Type B pancreatic cell (in vitro differentiated cells): ENCODE measurements at places on chromosomes 2 and 18. TPM values are rescaled to one million over a fixed set of nuclear protein-coding genes. Genes with fewer than 3 reads are reported as not detected.
A peak's percentile ranks its signal among the peaks of the same experiment; 100 is the strongest.

The GKN1 gene
- total RNA-seq, result 0.36 and 1.7 TPM in 2 replicates

The CXCR4 gene
- total RNA-seq, result 5.2 and 34.8 TPM in 2 replicates

The PEX13 gene
- 28.9 and 31.6 TPM in 2 replicates for total RNA-seq

The ID2 gene
- total RNA-seq, result 194 and 310 TPM in 2 replicates

The ADAM17 gene
- 33.5 and 37.6 TPM in 2 replicates for total RNA-seq

The FKBP1B gene
- 19.0 and 23.0 TPM in 2 replicates for total RNA-seq

DNA sequence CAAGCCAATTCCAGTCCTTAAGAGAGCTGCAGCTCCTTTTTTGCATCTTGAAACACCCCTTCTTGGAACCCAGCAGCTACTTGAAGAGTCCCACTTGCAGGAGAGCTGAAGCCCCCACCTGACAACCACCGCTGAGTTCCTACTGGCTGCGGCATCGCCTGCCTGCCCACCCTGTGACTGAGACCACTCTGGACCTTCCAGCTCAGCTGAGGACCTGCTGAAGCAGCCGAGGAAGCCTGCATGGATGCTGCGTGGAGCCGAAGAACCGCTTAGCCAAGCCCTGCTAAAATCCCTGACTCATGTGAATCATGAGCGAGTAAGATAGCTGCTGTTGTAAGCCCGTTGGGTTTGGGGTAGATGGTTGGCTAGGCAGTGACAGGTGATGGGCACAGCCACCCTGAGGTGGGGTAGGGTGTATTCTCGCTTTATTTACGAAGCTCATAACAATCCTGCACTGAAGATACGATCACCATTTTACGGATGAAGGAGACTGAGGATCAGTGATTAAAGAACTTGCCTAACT lies 78.4 kb downstream of the INHBB start:
- H3K36me3 ChIP-seq, result no peaks in the 10 kb centered on the region
- no peak overlapping the region for H3K4me3 ChIP-seq
- DNase-seq, result no peak
- H3K27ac ChIP-seq, result no peak overlapping the region
- H3K4me1 ChIP-seq, result no peaks in the 10 kb centered on the region

DNA sequence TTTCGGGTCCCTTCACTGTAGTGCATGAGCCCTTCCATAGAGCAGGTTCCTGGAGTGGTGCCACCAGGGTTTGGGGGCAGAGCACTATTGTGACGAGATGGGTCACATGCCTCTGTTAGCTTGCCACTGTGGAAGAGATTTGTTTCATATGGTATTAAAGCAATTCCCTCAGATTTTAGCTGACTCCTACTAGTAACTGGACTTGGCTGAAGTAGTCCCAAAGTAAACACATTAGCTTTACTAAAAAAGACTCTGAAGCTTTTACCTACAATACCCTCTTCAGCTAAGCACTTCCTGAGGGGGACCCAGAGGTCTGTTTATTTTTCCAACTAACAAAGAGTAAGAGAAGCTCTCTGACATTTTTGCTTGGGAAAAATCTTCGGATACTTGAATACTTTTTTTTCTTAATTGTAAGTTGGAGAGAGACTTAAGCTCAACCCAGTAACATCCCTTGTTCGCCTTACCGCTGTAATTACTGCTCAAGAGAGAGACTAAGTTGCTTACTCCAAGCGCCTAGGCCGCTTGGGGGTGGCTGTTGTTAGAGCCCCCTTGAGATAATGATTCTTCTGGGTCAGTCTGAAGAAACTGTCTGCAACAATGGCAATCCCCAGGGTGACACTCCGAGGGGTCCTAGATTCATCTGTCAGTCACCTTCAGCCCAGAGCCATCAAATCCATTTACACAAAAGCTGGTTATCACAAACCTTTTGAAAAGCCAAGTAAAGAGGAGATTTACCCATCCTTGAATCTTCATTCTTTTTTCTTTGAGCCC lies 177.4 kb downstream of the FIGN start:
- no peaks in the 10 kb centered on the region for H3K27me3 ChIP-seq
- no peak overlapping the region for H3K27ac ChIP-seq
- no peaks in the 10 kb centered on the region for H3K36me3 ChIP-seq
- H3K4me3 ChIP-seq, result no peak overlapping the region
- no peak for DNase-seq

- H3K4me3 ChIP-seq, result no peak overlapping the region
- H3K27me3 ChIP-seq, result no peaks in the 10 kb centered on the region
- H3K27ac ChIP-seq, result no peak overlapping the region
Measured at GRCh38 chr2:205998583-205998982, 87.4 kb downstream of the INO80D start.

GRCh38 chr18:50424877-50425690 lies 50.2 kb downstream of the SKA1 start:
- peaks cover 8% of the 10 kb centered on the region for H3K36me3 ChIP-seq
- peaks cover 9% of the 10 kb centered on the region for H3K4me1 ChIP-seq
- peak overlapping the region; percentile 26 for H3K4me3 ChIP-seq
- H3K27ac ChIP-seq, result peak overlapping the region; percentile 62
- no peaks in the 10 kb centered on the region for H3K27me3 ChIP-seq

- H3K4me3 ChIP-seq, result no peak overlapping the region
- no peaks in the 10 kb centered on the region for H3K27me3 ChIP-seq
- H3K4me1 ChIP-seq, result peaks cover 18% of the 10 kb centered on the region
- no peak overlapping the region for H3K27ac ChIP-seq
Measured at GRCh38 chr2:237033536-237034060, 52.1 kb upstream of the COPS8 start.

- peaks cover 19% of the 10 kb centered on the region for H3K4me1 ChIP-seq
- DNase-seq, result peak; percentile 55
- no peak overlapping the region for H3K4me3 ChIP-seq
- no peak overlapping the region for H3K27ac ChIP-seq
Measured at GRCh38 chr2:219643084-219643473, 15.6 kb downstream of the SLC4A3 start.

- H3K27me3 ChIP-seq, result peaks cover 9% of the 10 kb centered on the region
- H3K4me1 ChIP-seq, result no peaks in the 10 kb centered on the region
- H3K36me3 ChIP-seq, result no peaks in the 10 kb centered on the region
Measured at GRCh38 chr2:18411626-18412025, 148.8 kb downstream of the RDH14 start.

DNA sequence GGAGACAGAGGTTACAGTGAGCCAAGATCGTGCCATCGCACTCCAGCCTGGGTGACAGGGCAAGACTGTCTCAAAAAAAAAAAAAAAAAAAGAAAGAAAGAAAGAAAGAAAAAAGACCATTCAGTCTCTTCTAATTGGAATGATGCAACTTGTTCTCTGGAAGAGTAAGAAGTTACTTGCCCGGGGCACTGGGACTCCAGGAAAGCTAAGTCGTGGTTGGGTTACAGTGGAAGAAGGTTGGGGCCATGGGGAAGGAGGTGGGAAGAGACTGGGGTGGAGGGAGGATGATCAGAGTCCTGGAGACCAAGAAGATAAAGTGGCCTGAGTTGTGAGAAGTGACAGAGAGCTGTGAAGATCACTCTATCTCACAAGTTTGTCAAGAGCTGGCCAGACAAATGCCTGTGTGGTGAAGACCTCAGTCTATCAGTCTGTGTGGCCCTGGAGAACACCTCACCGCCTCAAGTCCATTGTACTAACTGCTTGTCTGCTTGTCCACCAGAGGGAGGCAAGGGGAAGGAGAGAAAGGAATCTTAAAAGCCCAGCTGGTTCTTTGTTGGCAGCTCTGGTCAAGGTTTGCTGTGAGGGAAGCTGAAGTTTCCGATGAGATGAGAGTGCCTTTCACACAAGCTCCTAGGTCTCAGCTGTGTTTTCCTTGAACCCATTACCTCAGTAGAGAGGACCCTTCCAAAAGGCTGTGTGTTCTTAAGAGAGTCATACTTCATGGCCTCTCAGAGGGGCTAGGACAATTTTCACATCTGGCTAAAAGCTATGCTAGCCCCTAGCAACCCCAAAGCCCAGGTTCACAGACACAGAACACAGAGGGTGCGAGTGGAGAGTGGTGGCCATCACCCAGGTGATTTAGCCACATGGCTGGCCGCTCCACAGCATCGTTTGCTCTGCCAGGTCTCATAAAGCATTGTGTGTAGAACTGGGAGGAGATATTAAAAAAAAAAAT lies 72.0 kb upstream of the TMEM178A start:
- H3K4me1 ChIP-seq, result peaks cover 7% of the 10 kb centered on the region
- DNase-seq, result no peak
- no peaks in the 10 kb centered on the region for H3K36me3 ChIP-seq
- H3K27me3 ChIP-seq, result no peaks in the 10 kb centered on the region
- peak overlapping the region; percentile 48 for H3K27ac ChIP-seq
- H3K4me3 ChIP-seq, result no peak overlapping the region

GRCh38 chr18:24941174-24941951 lies 410.6 kb downstream of the ZNF521 start:
- peaks cover 6% of the 10 kb centered on the region for H3K27me3 ChIP-seq
- H3K36me3 ChIP-seq, result no peaks in the 10 kb centered on the region
- H3K4me1 ChIP-seq, result peaks cover 8% of the 10 kb centered on the region

GRCh38 chr2:122737429-122738077 lies 982.1 kb downstream of the TSN start:
- H3K27me3 ChIP-seq, result no peaks in the 10 kb centered on the region
- H3K36me3 ChIP-seq, result no peaks in the 10 kb centered on the region
- H3K27ac ChIP-seq, result no peak overlapping the region
- H3K4me1 ChIP-seq, result peaks cover 16% of the 10 kb centered on the region
- no peak for DNase-seq
- H3K4me3 ChIP-seq, result no peak overlapping the region

DNA sequence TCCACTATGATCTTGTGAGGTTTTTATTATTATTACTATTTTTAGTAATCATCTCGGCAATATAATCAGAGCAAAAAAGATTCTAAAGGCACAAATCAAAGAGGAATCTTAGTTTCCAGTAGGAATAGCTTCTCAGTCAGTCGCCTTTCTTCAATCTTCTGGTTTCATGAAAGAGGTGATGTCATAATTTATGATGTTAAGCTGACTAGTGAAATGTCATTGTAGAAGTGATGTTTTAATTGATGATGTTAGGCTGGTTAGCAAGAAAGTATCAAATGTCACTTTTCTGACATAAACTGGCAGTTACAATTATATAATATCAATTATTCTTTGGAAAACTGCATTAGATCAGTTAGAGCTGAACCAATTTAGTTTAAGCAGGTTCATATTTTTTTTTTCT lies 476.7 kb upstream of the ETAA1 start:
- H3K27me3 ChIP-seq, result no peaks in the 10 kb centered on the region
- no peak for DNase-seq

DNA sequence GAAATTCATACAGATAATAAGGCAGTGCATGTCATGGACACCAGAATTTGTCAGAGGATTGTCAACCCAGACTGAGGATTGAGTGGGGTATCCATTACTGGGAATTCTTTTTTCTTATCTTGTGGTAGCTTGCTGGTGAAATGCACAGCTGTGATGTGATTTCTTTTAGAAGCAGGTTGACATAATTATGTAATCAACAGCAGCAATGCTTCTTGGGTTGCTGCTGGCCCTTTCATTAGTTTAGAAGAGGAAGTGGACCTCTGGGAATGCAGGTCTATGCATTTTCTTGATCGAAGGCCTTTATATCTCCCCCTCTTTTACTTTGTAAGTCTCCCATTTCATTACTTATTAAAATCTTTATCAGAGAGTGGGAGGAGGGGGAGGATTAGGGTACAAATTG lies 319.9 kb downstream of the AGPS start:
- DNase-seq, result no peak
- H3K27ac ChIP-seq, result no peak overlapping the region
- no peaks in the 10 kb centered on the region for H3K36me3 ChIP-seq
- H3K4me1 ChIP-seq, result peaks cover 8% of the 10 kb centered on the region
- H3K27me3 ChIP-seq, result no peaks in the 10 kb centered on the region
- H3K4me3 ChIP-seq, result no peak overlapping the region

DNA sequence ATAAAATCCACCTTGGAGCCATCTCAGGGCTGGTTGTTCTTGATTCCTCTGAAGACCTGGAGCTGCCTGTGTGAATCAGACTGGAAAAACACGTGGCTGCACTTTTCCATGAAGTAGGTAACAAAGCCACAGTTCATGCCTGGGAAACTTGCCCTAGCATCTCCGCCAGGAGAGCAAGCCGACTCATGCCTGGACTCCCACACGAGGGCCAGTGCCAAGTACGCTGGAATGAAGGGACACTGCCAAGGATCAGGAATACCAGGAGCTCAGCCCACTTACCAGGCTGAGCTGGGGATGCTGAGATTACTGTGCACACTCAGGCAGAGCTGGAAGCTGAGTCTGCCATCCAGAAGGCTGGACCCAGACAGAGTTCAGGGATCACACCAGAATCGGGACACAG lies 10.9 kb upstream of the FHL2 start:
- no peak overlapping the region for H3K27ac ChIP-seq
- no peaks in the 10 kb centered on the region for H3K36me3 ChIP-seq
- DNase-seq, result no peak
- H3K27me3 ChIP-seq, result peaks cover 9% of the 10 kb centered on the region
- no peak overlapping the region for H3K4me3 ChIP-seq
- peaks cover 16% of the 10 kb centered on the region for H3K4me1 ChIP-seq

GRCh38 chr2:188450732-188451483 lies 159.2 kb downstream of the GULP1 start:
- H3K4me1 ChIP-seq, result peaks cover 14% of the 10 kb centered on the region
- no peaks in the 10 kb centered on the region for H3K27me3 ChIP-seq
- H3K4me3 ChIP-seq, result no peak overlapping the region
- no peak overlapping the region for H3K27ac ChIP-seq
- H3K36me3 ChIP-seq, result peaks cover 18% of the 10 kb centered on the region

GRCh38 chr18:3171631-3172030 lies 48.1 kb downstream of the MYOM1 start:
- H3K27me3 ChIP-seq, result no peaks in the 10 kb centered on the region
- DNase-seq, result no peak
- H3K4me3 ChIP-seq, result no peak overlapping the region
- H3K27ac ChIP-seq, result no peak overlapping the region
